Activated CD4-positive, alpha-beta T cell treated with anti-CD3 and anti-CD28 coated beads, Interleukin-2, amount 50 U/mL, for 4 hours (primary cell): ENCODE measurements at places on chromosomes 4 and X.

GRCh38 chr4:166838975-166839614 is 395.2 kb downstream of the SPOCK3 start:
- no peak for DNase-seq

DNA sequence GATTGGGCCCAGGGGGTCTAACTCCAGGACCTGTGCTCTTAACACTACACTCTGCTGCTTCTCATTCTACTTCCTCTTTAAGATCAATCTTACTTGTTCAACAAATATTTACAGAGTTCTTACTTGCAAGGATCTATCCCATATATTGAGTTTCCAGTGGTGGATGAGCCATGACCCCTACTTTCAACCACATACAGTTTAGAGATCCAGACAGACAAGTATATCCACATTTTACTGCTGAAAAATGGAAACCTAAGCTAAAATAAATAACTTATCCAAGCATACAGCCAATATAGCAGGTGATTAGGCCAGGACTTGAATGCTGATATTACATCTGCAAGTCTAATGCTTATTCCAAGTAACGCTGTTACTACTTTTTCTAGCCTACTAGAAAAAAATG is 18.7 kb downstream of the TMEM150C start:
- DNase-seq: no peak

DNA sequence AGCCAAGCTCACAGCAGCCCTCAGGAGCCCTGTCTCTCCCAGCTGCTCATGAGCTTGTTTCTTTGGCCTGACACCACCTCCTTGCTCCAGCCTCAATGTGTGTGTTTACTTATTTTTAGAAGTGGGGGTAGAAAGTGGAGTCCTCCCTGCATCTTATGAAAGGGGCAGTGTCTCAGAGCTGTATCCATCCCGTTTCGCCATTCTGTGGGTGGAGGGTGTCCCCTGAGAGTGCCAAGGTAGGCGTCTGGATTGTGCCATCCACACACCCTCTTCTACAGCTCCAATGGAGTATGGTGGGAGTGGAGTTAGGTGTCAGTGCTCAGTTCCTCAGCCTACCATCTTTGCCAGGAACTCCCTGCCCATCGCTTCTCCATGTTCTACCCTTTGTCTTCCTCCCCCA is 8.3 kb downstream of the SPON2 start:
- no peak for DNase-seq

DNA sequence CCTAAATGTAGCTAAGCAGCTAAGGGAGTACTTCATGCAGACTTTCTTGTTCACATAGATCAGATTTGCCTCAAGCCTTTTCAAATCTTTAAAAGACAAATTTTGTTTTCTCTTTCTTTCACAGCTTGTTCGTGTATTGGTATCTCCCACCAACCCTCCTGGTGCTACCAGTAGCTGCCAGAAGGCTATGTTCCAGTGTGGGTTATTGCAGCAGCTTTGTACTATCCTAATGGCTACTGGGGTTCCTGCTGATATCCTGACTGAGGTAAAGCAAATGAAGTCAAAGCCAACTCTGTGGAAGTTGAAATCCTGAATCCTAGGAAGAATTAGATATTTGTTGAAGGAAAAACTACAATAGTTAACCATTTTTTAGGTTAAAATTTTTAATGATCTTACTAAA is 62.6 kb downstream of the USO1 start:
- no peak for DNase-seq

GRCh38 chrX:81779701-81780100 is 577.8 kb downstream of the SH3BGRL start:
- DNase-seq: no peak

DNA sequence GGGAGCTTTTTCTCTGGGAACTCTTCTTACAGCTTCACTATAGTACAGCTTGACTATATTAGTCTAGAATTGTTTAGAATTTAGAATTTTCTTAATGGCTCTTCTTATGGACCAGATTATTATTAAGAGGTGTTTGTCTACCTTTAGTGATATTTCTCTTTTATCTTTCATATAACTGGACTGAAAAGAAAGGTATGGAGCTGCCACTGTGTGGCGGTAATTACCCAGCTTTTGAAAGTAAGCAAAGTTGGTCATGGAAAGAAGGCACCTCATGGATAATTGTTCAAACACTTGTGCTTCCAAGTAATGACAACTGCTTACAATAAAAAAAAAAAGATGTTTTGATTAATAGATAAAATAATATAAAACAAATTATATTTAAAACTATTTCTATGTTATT is 1112.5 kb downstream of the TECRL start:
- DNase-seq: no peak

DNA sequence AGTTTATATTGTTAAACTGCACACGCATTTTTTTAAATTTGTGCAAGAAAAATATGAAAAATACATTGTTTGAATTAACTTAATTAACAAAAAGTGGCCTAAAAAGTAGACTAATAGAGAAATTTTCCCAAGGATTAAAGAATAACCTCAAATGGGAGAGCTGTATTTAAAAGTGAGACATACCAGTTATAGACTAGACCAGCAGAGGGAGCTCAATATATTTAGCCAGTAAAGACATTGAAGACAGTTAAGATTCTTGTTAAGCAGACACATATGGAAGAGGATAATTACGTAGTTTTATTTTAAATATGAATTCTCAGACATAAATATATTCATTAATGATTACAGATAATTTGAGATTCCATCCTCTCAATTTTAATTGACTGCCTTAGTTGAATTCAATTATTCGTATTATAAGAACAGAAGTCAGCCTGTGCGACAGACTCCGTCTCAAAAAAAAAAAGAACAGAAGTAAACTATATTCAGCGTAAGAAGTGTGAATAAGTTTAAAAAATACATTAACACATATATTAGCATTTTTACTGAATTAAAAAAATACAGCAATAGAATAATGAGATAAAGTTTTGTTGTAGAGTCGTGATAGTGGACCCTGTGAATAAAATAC is 64.8 kb downstream of the GLRA3 start:
- DNase-seq: no peak

- DNase-seq: no peak
Observed at GRCh38 chrX:150696331-150696730, 3.1 kb downstream of the MTMR1 start.

DNA sequence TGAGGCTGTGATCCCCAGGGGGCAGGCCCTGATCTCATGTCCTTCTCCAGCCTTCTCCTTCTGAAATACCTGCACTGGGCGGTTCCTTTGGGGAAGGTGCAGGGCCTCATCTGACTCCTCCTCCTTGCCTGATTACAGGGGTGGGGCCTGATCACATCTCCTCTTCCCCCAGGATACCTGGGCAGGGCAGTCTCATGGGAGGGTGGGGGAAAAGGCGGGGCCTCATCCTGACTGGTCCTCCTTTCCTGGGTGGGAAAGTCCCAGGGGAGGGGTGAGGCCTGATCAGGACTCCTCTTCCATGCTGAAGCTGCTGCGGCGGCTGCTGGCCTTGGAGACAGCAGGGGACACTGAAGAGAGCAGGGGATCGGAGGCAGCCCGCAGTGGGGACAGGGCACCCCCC is 13.3 kb downstream of the TFE3 start:
- DNase-seq: no peak

GRCh38 chrX:68177542-68177941 is 255.8 kb downstream of the OPHN1 start:
- no peak for DNase-seq

- no peak for DNase-seq
Observed at GRCh38 chr4:182449930-182450439, 206.8 kb downstream of the TENM3 start.

GRCh38 chrX:14554131-14554715 is 24.9 kb downstream of the GLRA2 start:
- DNase-seq: no peak

GRCh38 chr4:187687697-187688096 is 307.9 kb upstream of the ZFP42 start:
- DNase-seq: no peak

GRCh38 chr4:112593438-112594133 is 43.1 kb downstream of the ZGRF1 start:
- DNase-seq: no peak

DNA sequence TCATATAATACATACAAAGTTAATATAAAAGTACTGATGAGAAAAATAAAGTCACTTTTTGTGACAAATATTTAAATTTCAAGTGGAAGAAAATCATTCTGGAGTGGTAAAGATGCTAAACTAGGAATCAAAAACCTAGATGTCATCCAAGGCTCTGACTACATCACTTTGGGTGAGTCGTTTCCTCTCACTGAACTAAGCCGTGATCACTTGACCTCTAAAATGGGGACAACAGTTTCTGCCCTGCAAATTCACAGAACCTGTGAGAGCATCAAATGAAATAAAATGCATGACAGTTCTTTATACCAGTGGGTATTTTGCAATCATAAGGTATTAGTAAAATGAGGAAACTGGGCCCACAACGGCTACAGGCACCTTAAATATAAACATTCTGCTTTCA is 63.8 kb downstream of the PRDM5 start:
- DNase-seq: no peak
